ENCODE measurements at places on chromosomes 6 and 20.

GRCh38 chr6:48098923-48099322 lies 12.1 kb downstream of the PTCHD4 start:
- no peak for DNase-seq

- no peak for DNase-seq
Observed at GRCh38 chr6:38436726-38437465, 202.8 kb downstream of the BTBD9 start.

GRCh38 chr6:91653895-91654294 lies 1067.0 kb upstream of the MAP3K7 start:
- peak; percentile 84 for DNase-seq

GRCh38 chr20:41009946-41010345 lies 18.7 kb upstream of the TOP1 start:
- no peak for DNase-seq

DNA sequence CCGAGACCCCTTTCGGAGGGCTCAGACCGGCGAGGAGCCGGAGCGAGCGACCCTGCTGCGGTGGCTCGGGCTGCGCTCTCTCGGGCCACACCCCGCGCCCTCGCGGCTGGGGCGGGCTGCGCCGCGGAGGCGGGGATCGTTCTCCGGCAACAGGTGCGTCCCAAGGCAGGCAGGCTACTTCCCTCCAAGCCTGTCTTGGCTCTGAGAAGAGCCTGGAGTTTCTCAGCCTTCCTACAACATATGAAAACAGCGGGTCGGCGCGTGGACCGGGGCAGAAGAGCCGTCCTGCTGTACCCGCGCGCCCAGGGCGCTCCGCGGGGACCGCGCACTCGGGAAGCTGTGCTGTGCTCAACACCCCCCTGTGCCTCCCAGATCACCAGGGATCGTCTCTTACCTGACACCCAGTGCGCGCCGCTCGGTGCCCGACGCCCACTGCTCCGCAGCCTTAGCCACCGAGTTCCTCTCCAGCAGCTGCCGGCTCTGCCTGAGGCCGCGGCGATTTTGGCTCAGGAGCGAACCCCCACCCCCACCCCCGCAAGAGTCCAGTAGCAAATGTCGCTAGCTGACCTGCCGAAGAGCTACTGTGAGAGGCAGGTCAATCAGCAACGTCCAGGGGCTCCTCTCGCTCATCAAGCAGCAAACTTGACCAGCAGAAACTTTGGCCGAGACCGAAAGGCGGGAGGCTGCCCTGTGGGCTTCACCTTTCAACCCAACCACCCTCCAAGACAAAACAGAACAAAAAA lies 3.7 kb upstream of the OLIG3 start:
- DNase-seq, result no peak
